Activated naive CD8-positive, alpha-beta T cell treated with anti-CD3 and anti-CD28 coated beads for 36 hours (primary cell): ENCODE measurements at places on chromosomes 4 and X. TPM values are rescaled to one million over a fixed set of nuclear protein-coding genes. Genes with fewer than 3 reads are reported as not detected.

FGG gene
- total RNA-seq, result not detected

TKTL2 gene
- not detected for total RNA-seq

PKD2 gene
- 5.2 TPM for total RNA-seq

CDX4 gene
- not detected for total RNA-seq

DNA sequence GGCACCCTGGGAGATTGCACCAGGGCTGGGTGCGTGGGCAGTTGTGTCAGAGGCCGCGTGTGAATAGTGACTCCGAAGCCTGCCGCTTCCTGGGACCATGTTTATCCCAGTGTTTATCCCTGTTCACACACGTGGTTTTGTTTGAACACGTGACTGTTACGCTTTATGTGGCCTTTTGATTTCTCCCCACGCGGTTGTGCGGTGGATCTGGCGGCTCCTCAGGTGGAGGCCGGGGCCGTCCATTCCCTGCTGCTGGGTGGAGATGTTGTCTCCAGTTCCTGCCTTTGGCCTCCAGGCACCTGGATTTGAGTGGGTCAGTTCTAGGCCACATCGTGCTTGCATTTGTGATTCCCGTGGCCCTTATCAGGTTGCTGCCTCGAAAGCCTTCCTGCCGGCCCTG lies 35.1 kb downstream of the NELFA start:
- no peaks in the 10 kb centered on the region for H3K4me1 ChIP-seq
- no peak for DNase-seq
- H3K27me3 ChIP-seq, result no peaks in the 10 kb centered on the region
- H3K36me3 ChIP-seq, result peaks cover 21% of the 10 kb centered on the region

GRCh38 chrX:10106806-10107205 lies 50.0 kb upstream of the CLCN4 start:
- H3K4me3 ChIP-seq, result peak overlapping the region; percentile 29
- peaks cover 50% of the 10 kb centered on the region for H3K4me1 ChIP-seq
- H3K27me3 ChIP-seq, result no peaks in the 10 kb centered on the region

GRCh38 chr4:15714141-15714540 lies 11.3 kb downstream of the BST1 start:
- no peak overlapping the region for H3K27ac ChIP-seq
- H3K4me1 ChIP-seq, result no peaks in the 10 kb centered on the region
- H3K27me3 ChIP-seq, result no peaks in the 10 kb centered on the region

GRCh38 chrX:105475801-105476200 lies 255.3 kb upstream of the TEX13A start:
- no peaks in the 10 kb centered on the region for H3K36me3 ChIP-seq
- no peaks in the 10 kb centered on the region for H3K27me3 ChIP-seq
- DNase-seq, result no peak
- H3K4me1 ChIP-seq, result no peaks in the 10 kb centered on the region
- no peak overlapping the region for H3K4me3 ChIP-seq

- H3K27ac ChIP-seq, result no peak overlapping the region
- no peak overlapping the region for H3K4me3 ChIP-seq
- no peaks in the 10 kb centered on the region for H3K27me3 ChIP-seq
- no peak for DNase-seq
- H3K36me3 ChIP-seq, result no peaks in the 10 kb centered on the region
- no peaks in the 10 kb centered on the region for H3K4me1 ChIP-seq
Measured at GRCh38 chr4:28723371-28723770, 1862.7 kb downstream of the STIM2 start.

DNA sequence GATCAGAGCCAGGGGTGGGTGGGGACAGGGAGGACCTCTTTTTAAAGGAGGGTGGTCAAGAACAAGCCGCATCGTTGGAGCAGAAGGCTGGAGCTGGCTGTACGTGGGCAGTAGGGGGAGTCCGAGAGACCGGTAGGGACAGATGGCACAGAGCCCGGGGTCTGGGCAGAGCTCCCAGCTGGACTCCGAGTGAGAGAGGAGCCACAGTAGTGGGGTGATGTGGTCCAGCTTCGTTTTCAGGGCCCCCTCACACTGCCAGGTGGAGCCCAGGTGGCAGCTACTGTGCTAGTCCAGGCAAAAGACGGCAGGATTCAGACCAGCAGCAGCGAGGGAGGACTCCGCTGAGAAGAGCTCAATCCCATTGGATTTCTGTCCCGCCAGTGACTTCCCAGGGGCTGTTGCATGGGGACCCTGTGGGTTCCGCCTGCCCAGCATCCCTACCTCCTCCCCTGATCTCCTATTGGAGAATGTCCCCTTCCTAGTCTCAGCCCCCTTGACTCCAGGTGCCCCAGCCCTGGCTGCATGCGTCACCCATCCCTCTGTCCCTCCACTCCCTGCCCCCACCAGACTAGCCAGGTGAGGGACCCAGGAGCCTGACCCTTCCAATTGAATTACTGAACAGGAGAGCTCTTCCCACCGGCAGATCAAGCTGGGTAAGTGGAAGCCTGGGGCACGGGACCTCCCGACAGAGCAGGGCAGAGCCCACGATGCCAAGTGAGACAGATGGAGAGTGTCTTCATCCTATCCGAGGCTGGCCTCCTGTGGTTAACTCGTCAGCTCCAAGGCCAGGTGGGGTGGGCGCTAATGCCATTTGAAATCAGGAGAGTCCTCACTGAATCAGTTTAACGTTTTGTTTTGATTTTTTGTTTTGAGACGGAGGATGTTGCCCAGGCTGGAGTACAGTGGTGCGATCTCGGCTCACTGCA lies 2.9 kb downstream of the ARHGAP4 start:
- H3K27ac ChIP-seq, result peak overlapping the region; percentile 97
- DNase-seq, result no peak
- H3K36me3 ChIP-seq, result peaks cover 30% of the 10 kb centered on the region
- H3K4me3 ChIP-seq, result peak overlapping the region; percentile 94
- H3K4me1 ChIP-seq, result peaks cover 12% of the 10 kb centered on the region

- DNase-seq, result no peak
- H3K27me3 ChIP-seq, result no peaks in the 10 kb centered on the region
- no peaks in the 10 kb centered on the region for H3K4me1 ChIP-seq
- no peaks in the 10 kb centered on the region for H3K36me3 ChIP-seq
- no peak overlapping the region for H3K4me3 ChIP-seq
Measured at GRCh38 chr4:157819693-157820464, 352.9 kb downstream of the GASK1B start.

DNA sequence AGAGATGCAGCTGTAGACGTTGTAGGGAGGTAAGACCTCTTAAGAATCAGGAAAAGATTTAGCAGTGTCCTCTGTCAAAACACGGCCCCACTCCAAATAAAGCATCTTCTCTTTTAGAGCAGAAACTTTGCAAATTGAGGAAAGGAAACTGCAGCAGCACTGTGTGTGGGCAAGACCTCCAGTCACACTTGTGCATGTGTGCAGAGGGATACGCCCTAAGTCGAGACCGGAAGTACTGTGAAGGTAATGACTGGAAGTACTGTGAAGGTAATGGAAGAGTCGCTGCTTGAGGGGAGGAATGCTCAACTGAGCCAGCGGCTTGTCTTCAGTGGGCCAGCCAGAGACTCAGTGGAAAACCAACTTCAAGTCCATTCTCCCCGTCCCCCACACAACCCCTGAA lies 46.5 kb downstream of the EGF start:
- DNase-seq, result no peak
- no peak overlapping the region for H3K27ac ChIP-seq
- no peak overlapping the region for H3K4me3 ChIP-seq
- no peaks in the 10 kb centered on the region for H3K4me1 ChIP-seq

DNA sequence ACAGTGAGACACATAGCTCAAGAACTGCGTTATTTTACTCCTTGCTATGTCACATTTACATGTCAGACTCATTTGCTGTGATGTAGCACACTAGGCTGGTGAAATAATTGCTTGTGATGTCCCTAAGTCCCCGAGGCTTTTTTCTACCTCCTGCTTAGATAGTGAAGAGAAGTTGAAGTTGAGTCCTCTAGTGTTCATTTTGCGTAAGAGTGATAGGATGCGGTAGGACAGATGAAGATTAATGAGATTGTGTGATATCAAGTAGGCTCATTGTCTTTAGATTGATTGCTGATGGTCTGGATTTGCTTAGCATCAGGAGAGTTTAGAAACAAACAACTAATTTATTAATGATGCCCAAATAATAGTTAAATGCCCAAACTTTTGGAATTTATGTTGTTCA lies 173.6 kb upstream of the NUDT6 start:
- DNase-seq, result no peak
- peaks cover 3% of the 10 kb centered on the region for H3K4me1 ChIP-seq
- peaks cover 14% of the 10 kb centered on the region for H3K36me3 ChIP-seq
- no peak overlapping the region for H3K27ac ChIP-seq
- no peaks in the 10 kb centered on the region for H3K27me3 ChIP-seq
- no peak overlapping the region for H3K4me3 ChIP-seq

DNA sequence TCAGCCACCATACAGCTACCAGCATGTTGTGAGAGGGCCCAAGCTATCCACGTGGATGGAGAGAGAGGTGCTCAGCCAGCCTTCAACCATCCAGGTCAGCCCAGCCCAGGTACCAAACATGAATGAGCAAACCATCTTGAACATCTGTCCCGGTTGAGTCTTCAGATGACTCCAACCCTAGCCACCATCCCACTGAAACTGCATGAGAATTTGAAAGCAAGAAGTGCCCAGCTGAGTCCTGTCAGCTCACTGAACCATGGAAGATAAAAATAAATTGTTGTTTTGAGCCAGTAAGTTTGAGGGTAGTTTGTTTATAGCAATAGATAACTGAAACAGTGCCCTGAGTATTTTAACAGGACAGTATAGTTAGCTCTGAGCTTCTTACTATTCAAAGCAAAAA lies 7.3 kb upstream of the SEL1L3 start:
- no peak overlapping the region for H3K4me3 ChIP-seq
- H3K27me3 ChIP-seq, result no peaks in the 10 kb centered on the region
- H3K4me1 ChIP-seq, result no peaks in the 10 kb centered on the region
- no peaks in the 10 kb centered on the region for H3K36me3 ChIP-seq

DNA sequence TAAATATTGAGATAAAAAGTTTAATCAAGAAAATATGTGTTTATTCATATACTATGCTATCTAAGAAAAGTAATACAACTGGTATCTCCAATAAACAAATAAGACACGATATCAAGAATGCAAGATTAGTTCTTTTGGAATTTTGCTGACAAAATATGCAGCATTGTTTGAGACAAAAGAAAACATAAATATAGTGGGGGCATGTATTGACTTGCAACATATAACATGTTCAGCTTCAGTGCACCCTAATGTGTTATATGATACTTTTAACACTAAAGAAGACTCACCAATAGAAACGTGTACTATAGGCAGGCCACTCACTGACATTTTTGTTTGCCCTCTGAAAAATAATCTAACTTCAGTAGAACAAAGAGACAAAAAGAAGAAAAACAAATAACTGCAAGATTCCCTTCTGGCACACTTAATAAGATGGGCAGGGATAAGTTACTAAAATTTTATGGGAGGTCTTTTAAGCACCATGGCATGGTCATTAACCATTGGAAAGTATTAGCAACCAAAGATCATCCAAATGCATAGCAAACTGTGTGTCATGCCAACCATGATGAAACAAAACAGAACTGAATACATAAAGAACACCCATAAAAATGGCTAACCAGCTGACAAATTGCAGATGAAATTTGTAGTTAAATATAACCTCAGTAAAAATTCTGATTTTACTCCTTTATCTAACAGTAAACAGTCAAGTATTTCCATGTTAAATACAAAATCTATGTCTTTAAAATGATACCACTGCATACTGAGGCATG lies 447.9 kb upstream of the FAM241A start:
- no peaks in the 10 kb centered on the region for H3K27me3 ChIP-seq
- no peak for DNase-seq
- H3K4me1 ChIP-seq, result no peaks in the 10 kb centered on the region
- no peak overlapping the region for H3K4me3 ChIP-seq

DNA sequence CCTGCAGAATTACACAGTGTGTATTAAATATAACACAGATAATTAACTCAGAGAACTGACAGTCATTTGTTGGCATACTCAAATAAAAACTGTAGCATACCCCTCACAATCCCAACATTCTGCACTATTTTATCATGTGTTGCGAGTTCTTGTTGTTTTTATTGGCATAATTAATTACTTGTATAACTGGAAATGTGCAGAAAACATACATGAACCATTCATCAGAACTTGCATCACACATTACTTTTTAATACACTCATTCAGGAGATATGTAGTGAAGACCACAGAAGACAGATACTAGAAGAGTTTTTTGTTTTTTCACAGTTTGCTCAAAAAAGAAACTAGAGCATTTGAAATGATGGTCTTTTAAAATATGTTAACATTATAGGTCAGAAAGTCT lies 74.6 kb upstream of the NEIL3 start:
- H3K27me3 ChIP-seq, result no peaks in the 10 kb centered on the region
- no peaks in the 10 kb centered on the region for H3K4me1 ChIP-seq
- H3K27ac ChIP-seq, result no peak overlapping the region
- H3K36me3 ChIP-seq, result no peaks in the 10 kb centered on the region

GRCh38 chr4:105433421-105433820 lies 40.4 kb downstream of the PPA2 start:
- H3K4me3 ChIP-seq, result no peak overlapping the region
- H3K36me3 ChIP-seq, result peaks cover 67% of the 10 kb centered on the region
- peaks cover 2% of the 10 kb centered on the region for H3K4me1 ChIP-seq
- no peak overlapping the region for H3K27ac ChIP-seq
- no peaks in the 10 kb centered on the region for H3K27me3 ChIP-seq

DNA sequence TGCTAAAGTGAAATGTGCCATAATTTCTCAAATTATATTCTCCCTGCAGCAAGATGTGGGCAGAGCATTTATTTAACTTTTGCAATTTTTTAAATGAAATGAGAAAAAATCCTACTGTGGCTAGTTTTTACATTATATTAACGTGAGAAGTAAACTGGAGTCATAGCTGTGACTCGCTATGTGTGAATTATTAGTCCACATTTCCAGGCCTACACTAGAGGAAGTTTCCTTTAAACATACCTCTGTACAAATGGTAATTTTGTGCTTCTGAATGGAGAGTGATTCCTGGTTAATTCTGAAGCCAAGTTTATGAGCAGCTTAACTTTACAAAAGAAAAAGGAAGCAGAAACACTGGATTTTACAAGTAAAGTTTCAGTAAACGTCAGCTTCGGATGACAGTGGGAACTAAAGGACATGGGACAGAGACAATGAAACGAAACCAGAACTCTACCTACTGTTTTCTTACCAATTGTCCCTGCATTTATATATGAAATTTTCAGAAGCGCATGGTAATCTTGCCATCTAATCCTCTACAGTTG lies 72.4 kb downstream of the FBXO8 start:
- peaks cover 27% of the 10 kb centered on the region for H3K4me1 ChIP-seq
- H3K27me3 ChIP-seq, result peaks cover 85% of the 10 kb centered on the region
- H3K4me3 ChIP-seq, result no peak overlapping the region
- H3K27ac ChIP-seq, result no peak overlapping the region

DNA sequence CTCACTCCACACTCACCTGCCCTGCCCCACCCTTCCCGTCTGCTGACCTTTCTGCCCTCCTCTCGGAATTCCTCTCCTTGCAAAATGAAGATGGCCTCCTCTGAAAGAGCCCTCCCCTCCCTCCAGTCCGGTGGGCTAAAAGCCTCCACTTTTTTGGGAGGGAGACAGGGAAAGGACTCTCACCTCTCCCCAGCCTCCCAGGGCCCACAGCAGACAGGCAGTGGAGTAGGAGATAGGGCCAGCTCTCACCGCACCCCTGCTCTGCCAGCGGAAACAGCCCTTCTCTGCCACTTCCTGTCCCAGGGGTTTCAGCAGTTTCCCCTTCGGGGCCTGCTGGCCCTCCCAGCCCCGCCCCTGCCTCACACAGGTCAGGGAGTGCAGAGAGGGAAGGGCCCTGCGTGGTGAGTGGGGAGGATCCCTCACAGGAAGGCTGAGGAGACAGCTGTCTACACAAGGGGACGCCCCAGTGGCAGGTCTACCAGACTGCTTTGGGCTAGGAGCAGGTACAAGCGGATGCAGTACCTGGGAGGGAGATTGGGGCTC lies 18.2 kb downstream of the ELF4 start:
- peaks cover 40% of the 10 kb centered on the region for H3K4me1 ChIP-seq
- H3K36me3 ChIP-seq, result peaks cover 9% of the 10 kb centered on the region
- peak; percentile 85 for DNase-seq
- peak overlapping the region; percentile 95 for H3K27ac ChIP-seq
- H3K27me3 ChIP-seq, result no peaks in the 10 kb centered on the region
